ENCODE measurements at places on chromosomes 7 and 10.

DNA sequence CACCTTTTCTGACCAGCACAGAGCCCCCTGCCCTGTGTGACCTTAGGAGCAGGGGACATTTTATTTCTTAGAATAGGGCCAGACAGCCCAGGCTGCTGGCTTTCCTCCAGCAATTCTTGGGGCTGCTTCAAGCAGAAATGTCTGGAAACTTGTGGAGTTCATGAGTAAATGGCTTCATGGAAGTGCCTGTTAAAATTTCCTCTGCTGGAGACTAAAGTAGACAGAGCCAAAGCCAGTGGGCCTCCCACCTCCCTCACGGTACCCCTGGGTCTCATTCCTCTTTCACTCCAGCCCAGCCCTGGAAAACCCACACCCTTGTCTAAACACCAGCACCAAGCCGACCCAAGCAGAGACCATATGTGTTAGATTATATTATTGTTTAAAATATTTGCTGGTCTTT is 505.5 kb upstream of the ZMIZ1 start:
- peak; percentile 72 for DNase-seq

GRCh38 chr7:42283553-42283952 is 46.5 kb upstream of the GLI3 start:
- no peak for DNase-seq

- DNase-seq = no peak
Measured at GRCh38 chr10:71565284-71566000, 154.1 kb downstream of the C10orf105 start.

DNA sequence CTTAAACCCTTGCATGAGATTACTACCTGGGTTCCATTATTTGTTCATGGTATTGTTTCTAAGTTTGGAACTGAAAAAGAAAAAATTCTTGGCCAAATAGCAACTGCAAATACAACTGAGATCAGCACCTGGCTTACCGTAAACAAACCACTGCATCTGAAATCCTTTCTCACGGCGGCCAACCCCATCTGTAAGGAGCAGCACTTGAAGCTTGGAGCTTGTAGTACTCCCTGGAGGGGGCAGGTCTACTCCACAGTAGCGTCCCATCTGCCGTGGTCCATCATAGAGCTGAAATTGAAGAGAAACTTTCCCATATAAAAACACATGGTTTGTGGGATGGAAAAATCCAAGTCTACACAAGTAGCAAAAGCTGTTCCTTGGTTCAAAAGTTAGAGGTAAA is 109.9 kb downstream of the CUBN start:
- no peak for DNase-seq

DNA sequence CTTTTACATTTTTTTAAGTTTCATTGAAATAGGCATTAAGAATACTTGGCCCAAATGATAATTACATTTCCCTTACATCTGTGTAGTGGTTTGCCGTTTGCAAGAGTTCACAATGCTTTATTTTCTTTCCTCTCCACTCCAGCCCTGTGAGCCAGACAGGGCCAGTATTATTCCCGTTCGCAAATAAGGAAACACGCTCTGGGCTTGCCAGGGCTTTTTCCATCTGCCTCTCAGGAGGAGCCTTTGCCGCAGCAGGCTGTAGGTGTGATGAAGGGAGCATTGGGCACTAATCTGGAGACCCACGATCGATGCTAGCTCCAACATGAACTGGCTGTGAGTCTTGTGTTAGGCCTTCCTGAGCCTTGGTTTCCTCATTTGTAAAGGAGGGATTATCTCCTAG is 154.4 kb downstream of the GALNT17 start:
- peak; percentile 70 for DNase-seq
